ENCODE measurements at places on chromosomes 6 and 20.

GRCh38 chr20:24109008-24109407 lies 120.4 kb upstream of the GGTLC1 start:
- no peak for DNase-seq

DNA sequence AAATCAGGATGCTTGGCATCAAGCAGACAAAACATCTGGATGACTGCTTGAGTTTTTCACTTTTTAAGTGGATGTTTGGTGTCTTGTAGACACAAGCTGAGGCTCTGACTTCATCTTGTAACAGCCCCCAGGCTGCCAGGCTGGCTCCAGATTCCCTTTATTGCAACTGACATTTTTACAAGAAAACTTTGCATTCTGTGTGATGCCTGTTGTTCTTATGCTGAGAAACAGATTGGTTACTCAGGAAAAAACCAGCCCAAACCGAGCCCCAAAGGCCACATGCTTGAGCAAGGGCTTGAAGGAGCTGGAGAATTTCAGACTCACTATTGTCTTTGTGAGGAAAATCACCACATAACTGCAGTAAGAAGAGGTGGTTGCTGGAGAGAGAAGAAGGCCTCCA lies 98.4 kb upstream of the PREP start:
- DNase-seq = no peak

DNA sequence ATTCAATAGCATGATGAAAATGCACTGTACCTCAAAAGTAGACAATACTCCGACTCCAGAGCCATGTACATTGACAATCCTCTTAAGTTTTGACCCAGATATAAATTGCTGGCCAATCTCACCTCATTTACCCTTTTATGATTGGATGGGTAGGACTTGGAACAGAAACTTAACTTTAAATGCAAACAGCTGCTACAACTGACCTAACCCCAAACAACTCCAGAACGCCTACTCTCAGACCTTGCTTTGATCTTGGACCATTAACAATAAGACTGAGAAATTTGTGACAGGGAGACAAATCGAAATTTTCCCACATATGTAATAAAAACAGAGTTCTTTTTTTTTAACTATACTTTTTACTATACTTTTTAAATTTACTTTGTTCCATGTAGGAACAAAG lies 200.5 kb upstream of the MCHR2 start:
- no peak for DNase-seq

GRCh38 chr6:37119387-37119886 lies 50.5 kb upstream of the PIM1 start:
- no peak for DNase-seq

GRCh38 chr6:19865178-19865577 lies 28.0 kb downstream of the ID4 start:
- DNase-seq = no peak

GRCh38 chr6:148959008-148959407 lies 212.2 kb downstream of the UST start:
- no peak for DNase-seq

DNA sequence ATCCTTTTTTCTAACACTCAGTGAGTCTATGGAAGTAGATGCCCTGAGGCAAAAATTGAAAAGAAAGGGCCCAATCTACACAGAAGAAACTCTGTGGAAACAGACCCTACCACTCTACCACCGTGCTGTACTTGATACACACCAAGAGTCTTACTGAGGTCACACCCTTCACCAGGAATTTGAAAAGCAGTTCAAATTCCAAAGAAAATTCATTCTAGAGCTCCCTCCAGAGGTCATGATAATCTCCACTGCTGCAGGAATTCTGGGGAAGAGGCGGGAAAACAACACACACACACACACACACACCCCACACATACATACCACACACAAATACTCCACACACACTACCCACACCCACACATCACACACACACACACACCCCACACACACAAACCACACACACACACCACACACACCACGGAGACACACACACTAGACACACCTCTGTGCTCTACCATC lies 336.8 kb downstream of the HDGFL1 start:
- DNase-seq = no peak

GRCh38 chr6:167103041-167103891 lies 19.6 kb upstream of the CCR6 start:
- DNase-seq = no peak

- DNase-seq = no peak
Measured at GRCh38 chr20:35661053-35661452, 3.6 kb downstream of the CPNE1 start.

DNA sequence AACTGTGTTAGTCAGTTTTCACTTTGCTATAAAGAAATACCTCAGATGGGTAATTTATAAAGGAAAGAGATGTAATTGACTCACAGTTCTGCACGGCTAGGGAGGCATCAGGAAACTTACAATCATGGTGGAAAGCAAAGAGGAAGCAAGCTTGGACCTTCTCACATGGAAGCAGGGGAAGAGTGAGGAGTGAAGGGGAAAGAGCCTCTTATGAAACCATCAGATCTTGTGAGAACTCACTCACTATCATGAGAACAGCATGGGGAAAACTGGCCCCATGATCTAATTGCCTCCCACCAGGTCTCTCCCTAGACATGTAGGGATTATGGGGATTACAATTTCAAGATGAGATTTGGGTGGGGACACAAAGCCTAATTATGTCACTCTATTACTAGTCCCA lies 41.3 kb upstream of the PLAGL1 start:
- no peak for DNase-seq

- no peak for DNase-seq
Measured at GRCh38 chr20:13058666-13059389, 50.1 kb downstream of the SPTLC3 start.

DNA sequence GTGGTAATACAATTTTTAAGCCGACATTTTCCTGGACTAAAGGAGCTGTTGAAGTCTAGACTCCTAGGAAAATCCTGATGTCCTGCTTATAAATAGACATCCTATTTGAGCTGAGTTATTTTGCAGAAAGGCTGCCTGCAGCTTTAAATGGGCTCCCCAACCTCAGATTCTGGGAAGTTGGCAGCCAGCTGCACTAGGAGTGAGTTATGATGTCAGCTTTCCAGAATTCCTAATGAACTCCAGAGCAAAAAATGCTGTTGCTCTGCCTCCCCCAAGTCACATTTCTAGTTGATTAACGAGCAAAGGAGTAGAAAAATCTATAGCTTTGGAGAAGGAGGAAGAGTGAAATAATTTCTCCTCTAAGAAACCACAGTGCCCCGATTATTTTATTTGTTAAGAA lies 346.3 kb upstream of the SULF2 start:
- DNase-seq = no peak

DNA sequence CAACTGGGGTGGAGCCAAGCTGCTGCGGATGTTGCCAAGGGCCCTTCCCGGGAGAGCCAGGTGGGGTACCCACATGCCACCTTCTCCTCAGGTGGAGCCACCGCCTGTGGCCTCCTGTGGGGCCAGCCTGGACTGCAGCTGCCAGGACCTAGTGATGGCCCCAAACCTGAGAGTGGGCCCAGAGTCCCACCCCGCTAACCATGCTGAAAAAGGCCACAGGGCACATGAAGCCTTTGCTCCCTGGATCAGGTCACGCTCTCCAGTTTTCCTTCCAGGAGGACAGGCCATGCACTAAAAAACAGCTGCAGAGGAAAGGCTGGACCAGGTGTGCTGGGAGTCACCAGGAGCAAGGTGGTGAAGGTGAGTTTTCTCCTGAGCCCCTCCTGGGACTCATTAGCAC lies 73.9 kb upstream of the SLC22A16 start:
- DNase-seq = no peak

DNA sequence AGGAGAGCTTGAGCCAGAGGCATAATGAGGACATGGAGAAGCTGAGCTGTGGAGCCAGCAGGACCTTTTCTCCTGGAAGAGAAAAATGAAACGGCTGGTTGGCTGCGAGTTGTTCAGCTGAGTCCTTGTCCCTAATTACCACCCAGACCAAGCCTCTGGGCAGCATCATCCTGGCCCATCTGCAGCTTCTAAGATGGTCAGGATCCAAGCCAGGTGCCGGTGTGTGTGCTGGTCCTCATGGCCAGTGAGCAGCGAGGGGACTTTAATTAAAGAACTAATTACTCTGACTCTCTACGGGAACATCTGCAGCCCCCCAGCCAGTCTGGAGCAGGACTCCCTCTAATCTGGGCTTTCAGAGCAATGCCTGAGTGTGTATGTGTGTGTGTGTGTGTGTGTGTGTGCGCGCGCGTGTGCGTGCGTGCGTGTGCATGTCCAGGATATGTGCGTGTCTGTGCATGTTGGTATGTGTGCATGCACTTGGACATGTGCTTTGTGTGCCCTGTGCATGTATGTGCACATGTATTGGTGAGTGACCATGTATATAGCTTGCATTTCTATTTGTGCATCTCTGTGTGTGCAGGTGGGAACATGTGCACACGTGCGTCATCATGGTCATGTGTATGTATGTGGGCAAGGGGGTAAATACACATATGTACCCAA lies 173.9 kb downstream of the DHX35 start:
- no peak for DNase-seq

GRCh38 chr6:119237177-119237715 lies 112.3 kb downstream of the MAN1A1 start:
- DNase-seq = no peak

GRCh38 chr20:63140514-63141433 lies 75.2 kb downstream of the YTHDF1 start:
- no peak for DNase-seq

DNA sequence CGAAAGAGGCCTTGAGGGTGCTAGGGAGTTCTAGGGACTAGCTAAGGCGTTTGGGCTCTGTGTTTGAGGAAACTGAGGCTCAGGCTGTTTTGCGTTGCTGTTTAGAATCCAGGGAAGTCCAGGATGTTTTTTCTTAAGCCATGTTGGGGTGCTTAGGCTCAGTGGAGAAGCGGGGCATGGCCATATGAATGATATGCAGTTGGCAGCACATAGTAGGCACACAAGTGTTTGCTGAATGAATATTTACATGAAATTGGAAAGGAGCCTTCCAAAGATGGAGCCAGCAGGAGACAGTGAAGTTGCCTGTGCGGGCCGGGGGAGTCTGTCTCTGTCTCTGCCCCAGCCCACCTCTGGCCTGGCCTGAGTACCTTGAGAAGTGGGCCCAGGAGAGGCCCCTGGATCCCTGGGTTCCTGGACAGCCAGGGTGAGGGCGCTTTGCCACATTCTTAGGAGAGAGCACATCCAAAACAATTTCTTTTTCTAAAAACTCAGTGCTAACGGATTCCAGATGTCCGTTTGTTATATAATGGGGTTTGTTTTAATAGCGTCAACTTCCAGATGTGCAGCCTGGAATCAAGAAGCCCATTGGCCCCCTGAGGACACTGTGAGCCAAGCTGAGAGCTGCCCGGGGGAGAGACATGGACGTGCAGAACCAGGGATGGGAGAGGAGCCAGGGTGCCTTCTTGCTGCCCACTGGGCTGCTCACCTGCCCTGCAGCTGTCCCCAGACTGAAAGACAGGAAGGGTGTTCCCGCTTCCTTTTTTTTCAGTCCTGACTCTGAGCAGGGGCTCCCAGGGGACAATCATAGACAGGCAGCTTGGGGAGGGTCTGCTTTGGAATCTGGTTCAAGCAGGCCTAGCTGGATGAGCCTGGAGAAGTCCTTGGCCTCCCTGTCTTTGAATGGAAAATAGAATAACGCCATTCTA lies 20.1 kb upstream of the EMILIN3 start:
- no peak for DNase-seq

- DNase-seq = no peak
Measured at GRCh38 chr20:46683011-46683667, 6.1 kb downstream of the TP53RK start.

GRCh38 chr20:25084626-25085187 lies 2.8 kb upstream of the VSX1 start:
- no peak for DNase-seq

GRCh38 chr20:11935212-11936154 lies 17.8 kb downstream of the BTBD3 start:
- no peak for DNase-seq

- no peak for DNase-seq
Measured at GRCh38 chr6:169051371-169051770, 202.3 kb downstream of the THBS2 start.

- DNase-seq = no peak
Measured at GRCh38 chr6:46221222-46221793, 50.5 kb upstream of the ENPP5 start.

- DNase-seq = no peak
Measured at GRCh38 chr20:44651684-44652423, at the start of gene ADA. Gene ADA, minus strand, starts transcription at chr20:44651699. Its CDS starts 92 bp downstream, at chr20:44651607.

DNA sequence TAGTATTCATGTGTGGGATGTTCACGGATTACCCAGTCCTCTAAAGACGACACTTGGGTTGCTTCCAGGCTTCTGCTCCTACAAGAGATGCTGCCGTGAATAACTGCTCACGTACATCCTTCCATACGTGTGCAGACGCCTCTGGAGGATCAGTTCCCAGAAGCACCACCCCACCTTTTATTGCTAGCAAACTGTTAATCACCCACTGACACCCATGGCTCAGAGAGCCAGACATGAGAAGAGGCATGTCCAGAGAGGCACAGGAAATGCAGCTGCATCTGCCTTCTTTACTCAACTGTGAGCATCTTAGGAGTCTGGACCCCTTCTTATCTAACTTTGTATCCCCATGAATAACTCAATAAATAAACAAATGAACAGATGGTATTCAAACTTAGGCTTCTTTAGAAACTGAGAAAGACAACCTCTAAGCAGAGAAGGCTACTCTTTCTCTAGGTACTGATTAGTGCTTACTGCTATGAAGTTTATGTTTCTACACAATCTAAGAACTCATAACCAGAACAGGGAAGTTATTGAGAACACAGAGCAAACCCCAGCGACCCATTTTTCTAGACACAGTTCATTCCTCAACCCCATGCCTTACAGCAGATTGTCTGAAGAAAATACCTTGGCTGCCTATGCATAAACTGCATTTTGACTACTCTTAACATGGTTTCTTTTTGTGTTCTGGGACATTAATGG lies 228.7 kb upstream of the RREB1 start:
- DNase-seq = no peak

- DNase-seq = no peak
Measured at GRCh38 chr6:111813237-111813636, 60.0 kb downstream of the FYN start.

DNA sequence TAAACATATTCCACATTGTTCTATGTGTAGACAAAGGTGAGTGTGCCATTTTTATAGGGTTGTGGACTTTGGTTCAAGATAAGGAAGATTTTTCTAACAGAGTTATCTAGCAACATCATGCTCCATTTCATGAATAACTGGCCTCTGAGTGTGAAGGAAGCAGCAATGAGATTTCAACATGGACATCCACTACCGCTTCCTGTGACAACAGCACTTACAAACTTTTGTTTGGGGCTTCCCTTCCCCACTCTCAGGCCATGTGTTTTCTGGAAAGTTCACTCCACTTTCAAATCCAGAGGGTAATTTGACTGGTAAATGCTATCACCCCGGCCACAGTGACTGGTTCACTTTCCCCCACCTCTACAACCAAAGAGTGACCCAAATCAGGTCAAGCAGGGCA lies 38.1 kb upstream of the PROKR2 start:
- no peak for DNase-seq

GRCh38 chr6:39852324-39852723 lies 60.1 kb downstream of the DAAM2 start:
- DNase-seq = no peak

Data from activated CD8-positive, alpha-beta memory T cell treated with anti-CD3 and anti-CD28 coated beads for 1 hour (primary cell).